Kidney tubule cell (primary cell): ENCODE measurements at places on chromosomes 7 and 10.

GRCh38 chr7:156123362-156123761 is 311.1 kb upstream of the SHH start:
- no peak for DNase-seq

- no peak for DNase-seq
These were observed 304.3 kb upstream of the ZMIZ1 start for GRCh38 chr10:78764436-78764835.

GRCh38 chr10:97399843-97400545 is 1.1 kb downstream of the RRP12 start:
- DNase-seq: peak; percentile 83

DNA sequence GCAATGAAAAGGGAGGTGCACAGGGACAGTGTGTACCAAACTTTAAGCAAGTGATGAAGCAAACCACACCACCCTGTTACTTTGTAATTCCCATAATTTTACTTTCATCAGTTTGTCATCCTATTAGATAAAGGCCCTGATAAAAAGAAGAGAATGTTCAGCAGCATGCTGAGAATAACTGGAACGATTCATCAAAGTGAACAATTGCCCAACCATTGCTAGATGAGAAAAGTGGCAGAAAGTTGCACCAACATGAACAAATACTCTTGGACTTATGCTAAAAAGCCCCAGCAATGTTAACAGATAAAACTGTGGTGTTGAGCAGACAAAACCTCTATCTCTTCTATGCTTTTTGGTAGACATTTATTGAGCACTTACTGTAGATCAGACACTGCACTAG is 75.5 kb upstream of the PCGF5 start:
- no peak for DNase-seq

- DNase-seq: peak; percentile 92
These were observed 1.5 kb downstream of the GSDME start for GRCh38 chr7:24755541-24756407.

DNA sequence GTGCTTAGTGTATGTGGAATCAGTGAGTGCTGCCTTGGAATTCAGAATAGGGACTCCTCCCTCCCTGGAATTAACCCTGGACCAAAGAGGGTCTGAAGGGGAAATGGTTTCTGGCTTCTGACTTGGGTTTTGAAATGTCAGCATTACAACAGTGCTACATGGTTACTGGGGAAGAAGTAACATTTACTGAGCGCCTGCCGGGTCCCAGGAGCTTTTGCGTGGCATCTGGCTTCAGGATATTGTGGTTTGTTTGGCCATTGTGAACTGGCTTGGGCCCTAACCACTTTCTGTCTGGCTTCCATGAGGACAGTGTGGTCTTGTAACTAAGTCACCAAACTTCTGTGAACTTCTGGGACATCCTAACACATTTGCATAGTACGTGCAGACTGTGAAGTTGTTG is 21.3 kb downstream of the TSPAN15 start:
- no peak for DNase-seq
